ENCODE measurements at places on chromosomes 11 and 22. TPM values are rescaled to one million over a fixed set of nuclear protein-coding genes. Genes with fewer than 3 reads are reported as not detected.

Gene GRM5
- not detected for total RNA-seq

Gene RFPL1
- not detected for total RNA-seq

Gene SRRD
- total RNA-seq, result 23.5 TPM

Gene SMIM38
- not detected for total RNA-seq

Gene LMO2
- total RNA-seq, result 10.9 TPM

Gene SLC43A1
- total RNA-seq, result 4.5 TPM

Gene NXPE1
- not detected for total RNA-seq

DNA sequence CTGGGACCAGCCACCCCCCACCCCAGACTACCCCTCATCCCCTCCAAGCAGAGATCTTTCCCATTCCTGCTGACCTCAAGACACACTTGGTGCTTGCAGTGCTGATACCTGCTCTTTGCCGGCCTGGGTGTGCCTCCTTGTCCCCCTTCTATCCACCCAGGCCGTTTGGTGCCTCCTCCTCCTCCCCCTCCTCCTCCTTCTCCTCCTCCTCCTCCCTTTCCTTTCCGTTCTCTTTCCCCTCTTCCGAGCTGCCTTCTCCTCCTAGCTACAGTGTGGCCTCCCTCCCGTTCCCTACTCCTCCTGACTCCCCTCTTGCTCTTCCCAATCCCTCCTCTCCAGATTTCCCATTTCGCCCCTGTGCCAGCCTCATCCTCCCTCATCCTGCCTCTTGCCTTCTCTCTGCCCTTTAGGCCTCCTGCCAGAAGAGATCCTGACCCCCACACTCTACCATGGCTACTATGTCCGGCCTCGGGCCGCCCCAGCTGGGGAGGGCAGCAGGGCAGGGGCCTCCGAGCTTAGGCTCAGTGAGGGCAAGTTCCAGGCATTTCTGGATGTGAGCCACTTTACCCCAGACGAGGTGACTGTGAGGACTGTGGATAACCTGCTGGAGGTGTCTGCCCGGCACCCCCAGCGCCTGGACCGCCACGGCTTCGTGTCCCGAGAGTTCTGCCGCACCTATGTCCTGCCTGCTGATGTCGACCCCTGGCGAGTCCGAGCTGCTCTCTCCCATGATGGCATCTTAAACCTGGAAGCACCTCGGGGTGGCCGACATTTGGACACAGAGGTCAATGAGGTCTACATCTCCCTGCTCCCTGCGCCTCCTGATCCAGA, 712 bp downstream of the HSPB2 start:
- peak; percentile 49 for DNase-seq

GRCh38 chr11:8809939-8810539, 101.0 kb upstream of the AKIP1 start:
- no peak for DNase-seq

DNA sequence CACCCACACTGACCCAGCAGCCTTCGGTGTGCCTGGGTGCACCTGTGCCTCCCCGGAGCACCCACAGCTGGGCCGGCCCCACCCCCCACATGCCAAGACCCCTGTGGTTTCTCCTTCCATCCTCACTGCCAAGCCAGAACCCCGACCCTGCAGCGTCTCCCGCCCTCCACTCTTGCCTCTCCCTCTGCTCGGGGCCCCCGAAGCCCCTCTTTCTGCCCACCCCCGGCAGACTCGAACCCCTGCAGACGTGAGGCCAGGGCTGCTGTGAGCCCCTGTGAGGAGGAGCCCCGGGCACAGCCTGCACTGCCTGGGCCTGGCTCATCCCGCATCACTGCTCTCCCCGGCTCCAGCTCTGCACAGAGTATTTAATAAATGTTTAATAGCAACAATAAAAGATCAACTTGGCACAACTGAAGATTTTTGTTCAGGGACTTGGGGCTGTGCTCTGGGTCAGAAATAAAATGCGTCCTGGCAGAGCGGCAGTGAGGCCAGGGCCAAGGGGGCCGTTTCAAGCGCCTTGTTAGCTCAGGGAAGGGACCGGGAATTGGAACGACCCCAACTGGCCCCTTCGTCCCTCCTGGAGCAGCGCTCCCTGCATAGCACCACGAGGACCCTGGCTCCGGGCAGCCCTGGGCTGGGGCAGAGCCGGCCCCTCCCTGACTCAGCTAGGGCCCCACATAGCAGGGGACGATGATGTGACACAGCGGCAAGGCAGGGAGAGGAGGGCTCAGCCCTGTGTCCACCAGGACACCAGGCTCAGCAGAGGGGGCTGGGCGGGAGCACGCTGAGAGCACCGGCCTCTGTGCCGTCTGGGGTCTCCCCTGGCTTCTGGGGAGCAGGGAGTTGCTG, 520.8 kb downstream of the BRD1 start:
- no peak for DNase-seq

DNA sequence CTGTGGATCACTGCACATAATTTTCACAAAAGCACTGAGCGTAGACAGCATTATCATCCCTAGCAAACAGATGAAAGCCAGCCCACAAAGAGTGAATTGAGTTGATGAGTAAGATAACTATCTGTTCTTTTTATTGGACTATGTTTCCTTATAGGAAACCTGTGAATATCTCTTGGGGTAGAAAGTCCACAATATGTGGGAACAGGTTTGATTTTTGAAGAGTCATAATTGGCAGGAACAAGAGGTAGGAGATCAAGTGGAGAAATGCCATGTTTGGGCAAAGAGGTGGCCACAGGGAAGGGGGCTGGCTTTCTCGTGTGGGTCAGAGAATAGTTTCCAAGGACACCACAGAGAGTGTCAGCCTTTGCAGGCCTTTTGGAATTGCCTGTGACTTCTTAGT, 23.9 kb downstream of the OR51E2 start:
- no peak for DNase-seq

- no peak for DNase-seq
Observed at GRCh38 chr11:105699203-105699602, 89.3 kb downstream of the GRIA4 start.

- DNase-seq, result no peak
Observed at GRCh38 chr11:105148241-105148640, 8.7 kb upstream of the CARD18 start.

DNA sequence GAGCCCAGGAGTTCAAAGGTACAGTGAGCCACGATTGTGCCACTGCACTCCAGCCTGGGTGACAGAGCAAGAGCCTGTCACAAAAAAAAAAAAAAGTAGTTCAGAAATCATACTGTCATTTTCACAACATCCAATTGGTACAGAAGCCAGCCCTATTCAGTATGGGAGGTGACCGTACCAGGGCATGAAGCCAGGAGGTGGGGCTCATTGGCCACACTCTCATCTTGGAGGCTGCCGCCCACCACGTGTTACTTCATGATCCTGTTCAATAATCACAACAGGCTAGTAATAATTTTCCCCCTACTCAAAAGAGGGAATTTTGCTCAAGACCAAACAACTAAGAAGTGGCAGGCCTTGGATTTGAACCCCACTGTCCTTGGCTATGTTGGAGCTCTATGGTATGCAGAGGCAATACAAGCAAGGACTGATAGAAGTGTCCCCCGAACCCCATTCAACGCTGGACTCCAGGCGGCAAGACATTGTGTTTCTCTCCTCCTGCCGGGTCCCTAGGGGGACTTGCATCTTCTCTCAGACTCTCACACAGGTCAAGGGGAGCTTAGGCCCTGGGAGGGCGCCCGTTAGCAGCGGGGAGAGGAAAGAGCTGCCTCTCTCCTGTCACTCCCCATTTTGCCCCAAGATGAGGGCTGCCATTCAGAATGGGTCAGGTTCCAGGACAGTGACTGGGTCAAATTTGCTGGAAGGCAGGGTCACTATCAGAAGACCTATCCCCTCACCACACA, 40.2 kb upstream of the EMID1 start:
- no peak for DNase-seq

DNA sequence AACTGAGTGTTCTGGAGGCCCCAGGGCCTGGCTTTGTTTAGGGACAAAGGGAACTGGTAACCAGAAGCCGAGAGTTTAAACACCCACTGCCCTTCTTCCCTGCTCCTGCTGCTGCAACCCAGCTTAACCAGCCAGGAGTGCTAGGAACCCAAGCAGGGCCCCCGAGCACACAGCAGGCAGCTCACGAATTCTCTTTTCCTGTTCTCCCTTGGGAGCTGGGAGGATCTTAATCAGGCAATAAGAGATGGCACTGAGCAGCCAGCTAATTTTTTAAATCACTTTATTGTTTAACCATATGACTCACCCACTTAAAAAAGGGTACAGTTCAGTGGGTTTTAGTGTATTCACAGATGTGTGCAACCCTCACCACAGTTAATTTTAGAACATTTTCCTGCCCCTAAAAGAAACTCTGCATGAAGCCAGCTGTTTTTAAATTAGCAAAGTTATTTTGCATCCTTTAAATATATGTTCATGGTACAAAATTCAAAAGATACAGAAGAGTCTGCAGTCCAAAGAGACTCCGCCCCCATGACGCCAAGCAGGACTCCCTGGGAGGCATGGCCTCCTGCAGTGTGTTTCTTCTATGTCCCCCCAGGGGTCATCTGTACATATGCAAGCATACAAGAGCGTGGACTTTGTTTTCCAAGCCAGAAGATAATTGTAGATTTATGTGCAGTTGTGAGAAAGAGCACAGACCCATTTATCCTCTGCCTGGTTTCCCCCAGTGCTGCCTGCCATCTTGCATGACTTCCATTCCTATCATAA, 18.9 kb upstream of the PPP6R3 start:
- no peak for DNase-seq

DNA sequence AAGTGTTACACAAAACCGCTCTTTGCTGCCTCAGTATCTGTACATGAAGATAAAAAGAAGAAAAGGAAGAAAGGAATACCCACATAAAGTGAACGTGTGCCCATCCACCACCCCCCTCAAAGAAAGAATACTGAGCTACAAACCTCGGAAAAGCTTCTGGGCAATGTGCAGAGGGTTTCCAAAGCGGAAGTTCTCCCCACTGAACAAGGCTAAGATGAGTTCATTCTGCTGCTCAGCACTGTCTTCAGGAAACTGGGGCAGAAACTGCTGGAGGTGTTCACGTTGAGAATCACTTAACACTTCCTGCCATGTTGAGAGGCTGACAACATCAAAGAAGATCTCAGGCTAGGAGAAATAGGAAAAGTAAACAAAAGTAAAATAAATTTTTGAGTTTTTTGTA, 6.9 kb downstream of the NFRKB start:
- no peak for DNase-seq

DNA sequence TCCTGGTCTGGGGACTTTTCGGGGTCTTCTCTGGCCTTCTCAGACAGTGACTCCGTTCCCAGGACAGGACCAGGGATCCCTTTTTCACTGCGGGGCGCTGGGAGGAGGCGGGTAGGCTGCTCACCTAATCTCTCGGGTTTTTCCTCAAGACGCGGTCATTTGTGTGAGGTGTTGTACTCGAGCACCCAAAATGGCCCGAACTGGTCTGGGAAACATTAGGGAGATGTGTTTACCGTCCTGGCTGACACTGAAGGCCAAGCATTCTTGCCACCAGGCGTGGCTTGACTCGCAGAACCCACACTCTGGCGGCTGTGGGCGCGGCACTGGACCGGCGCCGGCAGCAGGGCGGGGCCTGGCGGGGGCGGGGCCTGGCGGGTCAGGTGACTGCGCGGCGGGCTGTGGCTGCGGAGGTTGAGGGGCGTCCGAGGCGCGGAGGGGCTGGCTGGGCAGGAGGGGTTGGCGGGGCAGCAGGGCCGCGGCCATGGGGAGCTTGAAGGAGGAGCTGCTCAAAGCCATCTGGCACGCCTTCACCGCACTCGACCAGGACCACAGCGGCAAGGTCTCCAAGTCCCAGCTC, at the start of gene SWAP70:
Gene SWAP70 (plus strand): TSS at position 379 of the 577 bp plus-strand sequence. CDS start 103 bp downstream, at position 482.
- peak; percentile 94 for DNase-seq

DNA sequence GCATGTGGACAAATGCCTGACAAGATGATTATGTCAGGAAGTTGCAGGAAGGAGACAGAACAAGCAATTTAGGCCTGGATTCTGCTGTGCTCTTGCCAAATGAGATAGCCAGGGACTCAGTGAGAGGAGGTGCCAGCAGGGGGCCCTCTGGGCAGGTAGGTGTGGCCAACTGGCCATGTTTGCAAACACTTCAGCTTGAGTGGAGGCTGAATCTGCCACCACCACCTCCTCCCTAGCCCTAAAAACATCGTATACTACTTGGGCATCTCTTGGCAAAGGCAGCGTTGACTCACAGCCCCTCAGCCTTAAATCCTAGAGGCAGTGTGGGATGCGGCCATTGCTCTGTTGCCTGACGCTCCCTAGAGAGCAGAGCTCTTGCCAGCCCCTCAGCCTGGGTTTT, 95.1 kb upstream of the PLET1 start:
- DNase-seq, result peak; percentile 46

DNA sequence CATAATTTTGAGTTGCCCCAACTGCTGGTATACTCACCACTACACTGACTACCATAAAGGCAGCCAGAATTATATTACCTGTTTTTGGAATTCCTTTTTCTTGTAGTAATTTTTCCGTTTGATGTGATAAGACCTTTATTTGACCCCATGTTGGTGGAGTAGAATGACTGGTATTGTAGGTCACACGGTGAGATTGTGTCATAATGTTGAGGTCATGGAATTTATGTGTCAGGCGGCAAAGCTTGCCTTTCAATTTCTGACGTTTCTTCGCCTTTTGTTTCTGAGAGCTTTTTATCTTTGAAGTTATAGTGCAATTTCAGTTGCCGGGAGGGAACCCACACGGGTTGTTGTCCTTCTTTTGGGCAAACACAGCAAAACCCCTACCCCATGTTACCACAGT, 13.0 kb downstream of the OR52K1 start:
- no peak for DNase-seq

DNA sequence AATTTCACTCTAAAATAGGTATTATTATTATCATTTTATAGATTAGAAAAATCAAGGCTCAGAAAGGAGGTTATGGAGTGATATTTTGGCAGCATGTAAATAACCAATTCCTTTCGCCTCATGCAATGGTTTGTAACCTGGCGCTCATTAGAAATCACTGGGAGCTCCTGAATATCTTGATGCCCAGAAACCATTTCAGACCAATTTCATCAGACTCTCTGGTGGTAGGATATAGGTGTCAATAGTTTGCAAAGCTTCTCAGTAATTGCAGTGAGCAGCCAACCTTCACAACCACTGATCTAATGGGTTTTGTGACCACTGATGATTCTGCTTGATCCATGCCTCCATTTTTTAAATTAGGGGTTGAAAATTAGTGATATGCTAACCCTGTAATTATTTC, 57.8 kb upstream of the ZC3H12C start:
- no peak for DNase-seq

- DNase-seq, result no peak
Observed at GRCh38 chr11:57374966-57375365, 6.0 kb downstream of the PRG3 start.

DNA sequence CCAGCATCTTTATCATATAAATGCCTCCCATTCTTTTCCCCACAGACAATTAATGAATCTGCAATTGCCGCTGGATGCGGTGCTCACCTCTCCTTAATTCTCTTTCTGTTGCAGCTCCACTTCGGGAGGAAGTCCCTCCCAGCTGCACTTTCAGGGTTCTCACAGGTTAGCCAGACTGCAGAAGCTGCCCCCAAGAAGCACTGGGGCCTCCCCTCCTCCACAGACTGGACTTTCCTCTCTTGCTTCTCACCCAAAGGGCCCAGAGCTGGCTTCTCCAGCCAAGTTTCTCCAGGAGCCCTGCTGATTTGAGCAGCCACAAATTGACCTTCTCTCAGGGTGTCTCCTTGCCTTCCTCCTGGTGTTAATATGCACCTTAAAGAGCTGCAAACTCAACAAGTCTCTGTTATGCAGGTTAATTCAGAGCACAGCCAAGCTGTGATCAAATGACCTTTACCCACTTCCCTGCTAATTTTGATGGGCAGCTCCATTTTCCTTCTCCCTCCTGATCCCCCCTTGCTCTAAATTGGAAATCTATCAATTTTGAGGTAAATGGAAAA, 298.9 kb downstream of the BUD13 start:
- no peak for DNase-seq
